ENCODE measurements at places on chromosomes 2 and 18. TPM values are rescaled to one million over a fixed set of nuclear protein-coding genes. Genes with fewer than 3 reads are reported as not detected.

Gene NABP1
- 72.7 TPM for total RNA-seq

Gene WNT10A
- not detected for total RNA-seq

Gene ERMN
- total RNA-seq: 1.1 TPM

Gene MAP2
- 10.7 TPM for total RNA-seq

Gene GTF2A1L
- total RNA-seq: 3.8 TPM

Gene AGFG1
- 62.8 TPM for total RNA-seq

Gene PLEKHH2
- total RNA-seq: 8.9 TPM

Gene IHH
- not detected for total RNA-seq

Gene APOB
- total RNA-seq: not detected

Gene SIX2
- total RNA-seq: 6.2 TPM

Gene SLC14A1
- total RNA-seq: 167 TPM

Gene SPDYA
- total RNA-seq: 0.91 TPM

Gene CCL20
- not detected for total RNA-seq

Gene CLIP4
- 42.6 TPM for total RNA-seq

Gene FOXI3
- total RNA-seq: not detected

Gene TEX44
- not detected for total RNA-seq

Gene MYO3B
- 0.13 TPM for total RNA-seq

Gene ALLC
- total RNA-seq: not detected

Gene SOX11
- total RNA-seq: 0.03 TPM

Gene SLC4A5
- 0.30 TPM for total RNA-seq

Gene ELOA2
- total RNA-seq: not detected

Gene RTP5
- total RNA-seq: not detected

Gene SLC19A3
- total RNA-seq: 0.78 TPM

Gene DYNAP
- not detected for total RNA-seq

Gene GAREM2
- total RNA-seq: 2.4 TPM

Gene KCNE4
- 37.7 TPM for total RNA-seq

Gene PSME4
- 35.8 TPM for total RNA-seq

Gene GATA6
- 40.3 TPM for total RNA-seq

Gene ONECUT2
- total RNA-seq: not detected

Gene GALNT13
- 0.20 TPM for total RNA-seq

Gene SLC5A7
- not detected for total RNA-seq

Gene SLC9A4
- total RNA-seq: 0.03 TPM

Gene C2orf72
- total RNA-seq: 6.3 TPM

Gene HNMT
- 69.4 TPM for total RNA-seq

Gene L3MBTL4
- total RNA-seq: 0.13 TPM

Gene RAD51AP2
- not detected for total RNA-seq

Gene CASP8
- total RNA-seq: 22.2 TPM

Gene FBXO48
- 0.39 TPM for total RNA-seq

Gene LRATD1
- total RNA-seq: 0.07 TPM

Gene TSPYL6
- total RNA-seq: not detected

Gene SERPINB5
- total RNA-seq: not detected

Gene GPR17
- not detected for total RNA-seq

Gene PPP4R1
- total RNA-seq: 91.7 TPM

Gene GPR55
- not detected for total RNA-seq

Gene POTEF
- not detected for total RNA-seq

Gene DAW1
- total RNA-seq: 2.5 TPM

Gene CRYBA2
- not detected for total RNA-seq

Gene ANTXR1
- total RNA-seq: 89.3 TPM

Gene AKAIN1
- not detected for total RNA-seq

Data from smooth muscle cell of the pulmonary artery (primary cell).